ENCODE measurements at places on chromosomes 16 and 17.

GRCh38 chr16:27720731-27721530 lies 171.0 kb downstream of the KATNIP start:
- DNase-seq, result peak; percentile 10

DNA sequence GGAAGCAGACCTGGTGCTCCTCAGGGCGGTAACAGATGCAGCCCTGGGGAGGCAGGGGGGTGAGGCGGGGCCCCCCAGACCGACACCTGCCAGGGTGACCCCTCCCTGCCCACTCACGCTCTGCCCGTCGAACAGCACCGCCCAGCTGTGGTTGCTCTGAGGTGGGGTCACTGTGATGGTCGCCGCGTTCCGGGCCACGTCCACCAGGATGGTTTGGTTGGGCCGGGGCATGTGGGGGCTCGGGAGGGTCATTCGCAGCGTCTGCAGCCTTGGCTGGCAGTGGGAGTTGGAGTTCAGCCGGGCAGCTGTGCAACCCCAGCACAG lies 692 bp downstream of the BRICD5 start:
- no peak for DNase-seq

DNA sequence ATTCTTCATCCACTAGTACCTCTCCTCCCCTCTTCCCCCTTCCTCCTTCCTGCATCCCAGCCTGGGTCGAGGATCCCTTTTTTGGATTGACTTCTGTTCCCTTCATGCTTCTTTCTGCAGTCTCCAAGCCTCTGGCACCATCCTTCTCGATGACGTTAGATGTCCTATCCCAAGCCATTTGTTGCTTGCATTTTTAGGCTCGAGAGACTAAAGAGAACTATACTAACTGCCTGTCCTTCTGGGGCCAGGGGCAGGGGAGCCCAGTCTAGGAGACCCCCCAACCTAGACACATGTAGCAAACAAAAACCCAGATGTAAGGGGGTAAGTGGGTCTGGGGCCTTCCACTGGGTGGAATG lies 23.9 kb downstream of the UNK start:
- DNase-seq, result peak; percentile 39

GRCh38 chr17:32777436-32777835 lies 99.5 kb downstream of the MYO1D start:
- DNase-seq, result no peak

DNA sequence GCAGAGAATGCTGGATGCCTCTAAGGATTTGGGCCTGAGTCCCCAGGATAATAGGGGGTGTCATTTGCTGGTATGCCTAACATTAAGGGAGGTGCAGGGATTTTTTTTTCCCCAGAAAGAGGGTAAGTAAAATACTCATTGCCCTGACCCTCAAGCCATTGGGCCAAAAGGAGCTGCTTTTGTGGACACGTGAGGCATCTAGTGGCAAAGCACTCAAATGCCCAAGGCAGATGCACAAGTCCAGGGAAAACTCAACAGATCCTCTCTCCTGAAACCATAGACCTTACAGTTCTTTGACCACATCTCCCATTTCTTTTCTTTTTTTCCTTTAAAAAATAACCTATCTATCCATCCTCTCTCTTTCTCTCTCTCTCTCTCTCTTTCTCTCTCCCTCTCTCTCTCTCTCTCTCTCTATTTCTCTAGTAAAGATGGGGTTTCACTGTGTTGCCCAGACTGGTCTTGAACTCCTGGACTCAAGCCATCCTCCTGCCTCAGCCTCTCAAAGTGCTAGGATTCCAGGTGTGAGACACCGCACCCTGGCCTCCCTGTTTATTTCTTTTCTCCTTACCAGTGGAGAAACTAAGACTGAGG lies 11.8 kb downstream of the IRX5 start:
- no peak for DNase-seq

DNA sequence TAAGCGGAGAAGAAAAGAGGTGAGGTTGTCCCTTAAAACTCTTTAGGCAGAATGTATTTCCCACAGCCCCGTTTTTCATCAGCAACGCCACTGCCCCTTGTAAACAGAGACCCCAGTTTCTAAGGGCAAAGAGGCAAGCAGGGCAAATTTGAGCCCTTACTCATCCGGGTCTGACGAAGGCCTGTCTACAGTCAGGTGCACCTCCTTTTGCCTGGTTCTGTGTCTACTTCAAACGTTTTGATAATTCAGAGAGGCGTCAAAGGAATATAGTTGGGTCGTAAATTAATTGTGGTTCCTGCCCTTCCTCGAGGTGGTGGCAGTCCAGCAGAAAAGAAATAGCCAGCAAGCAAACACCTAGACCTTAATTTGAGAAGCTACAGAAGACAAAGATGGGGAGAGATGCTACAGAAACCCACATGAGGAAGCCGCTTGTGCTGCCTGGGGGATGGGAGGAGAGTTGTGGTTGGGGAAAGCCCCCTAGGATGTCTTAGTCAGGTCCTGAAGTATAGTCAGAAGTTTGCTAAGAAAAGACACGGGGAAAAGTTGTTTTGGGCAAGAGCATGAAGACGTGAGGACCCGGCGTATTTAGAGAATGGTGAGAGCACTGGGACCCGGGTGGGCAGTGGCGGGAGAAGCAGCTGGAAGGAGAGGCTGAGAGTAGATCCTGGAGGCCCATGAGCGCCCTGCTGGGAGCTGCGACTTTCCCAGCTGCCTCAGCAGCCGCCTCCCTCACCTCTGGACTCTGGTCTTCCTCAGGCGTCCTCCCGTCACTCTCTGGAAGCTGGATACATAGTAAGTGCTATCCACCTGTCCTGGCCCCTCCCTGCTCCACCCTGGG lies 2.4 kb downstream of the FBRS start:
- DNase-seq, result no peak

DNA sequence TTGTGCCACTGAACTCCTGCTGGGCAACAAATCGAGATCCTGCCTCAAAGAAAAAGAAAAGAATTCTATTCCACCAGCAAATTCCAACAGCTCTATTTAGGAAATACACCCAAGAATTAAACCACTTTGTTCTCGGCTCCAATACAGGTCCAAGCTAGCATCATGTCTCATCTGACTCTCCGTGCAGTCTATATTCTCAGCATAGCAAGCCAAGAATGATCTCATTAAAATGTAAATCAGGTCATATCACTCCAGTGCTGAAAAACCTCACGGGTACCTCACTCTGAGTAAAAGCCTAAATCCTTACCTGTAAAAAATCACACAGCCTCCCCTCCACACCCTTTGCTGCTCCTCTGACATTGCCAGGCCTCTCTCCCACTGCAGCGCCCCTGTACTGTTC lies 23.9 kb downstream of the UBE2G1 start:
- DNase-seq, result peak; percentile 40

Measured in G401 (cell line).